ENCODE measurements at places on chromosomes 2 and 18.

DNA sequence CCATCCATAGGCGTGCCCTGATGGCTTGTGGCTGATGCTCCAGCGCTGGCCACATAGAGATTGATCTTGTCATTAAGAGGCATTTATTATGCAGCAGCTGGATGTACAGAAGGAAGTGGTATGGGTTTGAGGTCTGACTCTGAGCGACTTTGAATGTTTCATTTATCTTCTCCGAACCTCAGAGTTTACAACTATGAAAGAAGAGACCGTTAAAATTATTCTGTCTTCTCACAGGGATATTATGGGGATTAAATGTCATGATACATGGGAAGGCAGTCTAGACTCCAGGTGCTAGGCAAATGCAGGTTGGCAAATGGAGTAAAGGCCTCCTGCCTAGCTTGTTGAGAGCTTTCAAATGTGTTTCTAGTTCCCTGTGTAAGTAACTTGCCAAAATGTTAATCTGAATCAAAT lies 30.3 kb downstream of the MOGAT1 start:
- DNase-seq, result no peak

DNA sequence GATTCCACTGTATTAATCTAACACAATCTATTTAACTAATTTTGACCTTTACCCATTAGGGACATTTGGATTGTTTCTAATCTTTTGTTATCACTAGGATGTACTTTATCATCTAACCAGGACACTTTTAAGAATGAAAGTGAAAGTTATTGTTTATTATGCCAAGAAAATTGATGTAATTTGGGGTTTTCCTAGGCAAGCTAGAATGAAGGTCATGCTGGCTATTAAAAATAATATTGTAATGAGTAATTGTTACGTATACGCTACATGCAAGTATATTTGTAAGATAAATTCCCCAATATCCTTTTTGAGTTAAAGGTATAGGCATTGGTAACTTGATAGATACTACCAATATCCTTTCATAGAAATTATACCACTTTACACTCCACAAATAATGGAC lies 74.6 kb downstream of the COL5A2 start:
- DNase-seq, result no peak

GRCh38 chr2:122080316-122080715 lies 324.9 kb downstream of the TSN start:
- DNase-seq, result no peak

DNA sequence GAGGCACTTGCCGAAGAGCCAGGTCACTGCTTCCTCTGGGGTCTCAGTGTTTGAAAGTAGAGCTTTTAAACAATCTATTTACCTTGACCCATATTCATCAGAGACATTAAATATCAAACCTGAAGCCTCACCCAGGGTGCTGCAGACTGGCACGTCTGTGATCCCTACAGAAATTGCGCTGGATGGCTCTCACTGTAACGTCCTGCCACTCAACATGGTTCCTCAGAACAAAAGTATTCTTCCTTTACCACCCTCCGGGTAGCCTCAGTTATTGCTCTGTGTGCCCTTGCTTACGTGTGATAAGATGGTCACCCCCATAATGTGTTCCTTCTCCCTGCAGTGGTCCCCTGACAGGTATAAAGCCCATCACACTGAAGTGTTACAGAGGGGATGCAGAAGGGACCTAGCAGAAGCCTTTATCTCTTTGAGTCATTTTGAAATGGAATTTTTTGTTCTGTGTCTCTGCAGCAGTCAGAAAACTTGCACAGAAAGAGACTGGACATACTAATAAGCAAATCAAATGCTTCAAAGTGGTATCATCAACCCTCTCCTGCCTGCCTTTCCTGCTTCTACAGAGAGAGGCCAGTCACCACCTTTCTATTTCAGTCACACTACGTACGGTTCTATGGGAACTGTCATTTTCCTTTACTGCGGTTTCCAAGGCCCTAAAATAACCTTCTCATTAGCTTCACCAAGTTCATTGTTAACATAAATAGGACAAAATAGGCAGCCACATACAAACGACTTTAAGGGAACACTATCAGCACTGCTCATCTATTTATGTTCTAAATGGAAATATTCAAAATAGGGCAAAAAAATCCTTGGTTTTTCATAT lies 86.8 kb downstream of the METTL8 start:
- DNase-seq, result no peak

GRCh38 chr2:86290596-86291327 lies 46.7 kb downstream of the REEP1 start:
- no peak for DNase-seq

GRCh38 chr2:224723586-224724217 lies 7.5 kb upstream of the CCDC195 start:
- no peak for DNase-seq

DNA sequence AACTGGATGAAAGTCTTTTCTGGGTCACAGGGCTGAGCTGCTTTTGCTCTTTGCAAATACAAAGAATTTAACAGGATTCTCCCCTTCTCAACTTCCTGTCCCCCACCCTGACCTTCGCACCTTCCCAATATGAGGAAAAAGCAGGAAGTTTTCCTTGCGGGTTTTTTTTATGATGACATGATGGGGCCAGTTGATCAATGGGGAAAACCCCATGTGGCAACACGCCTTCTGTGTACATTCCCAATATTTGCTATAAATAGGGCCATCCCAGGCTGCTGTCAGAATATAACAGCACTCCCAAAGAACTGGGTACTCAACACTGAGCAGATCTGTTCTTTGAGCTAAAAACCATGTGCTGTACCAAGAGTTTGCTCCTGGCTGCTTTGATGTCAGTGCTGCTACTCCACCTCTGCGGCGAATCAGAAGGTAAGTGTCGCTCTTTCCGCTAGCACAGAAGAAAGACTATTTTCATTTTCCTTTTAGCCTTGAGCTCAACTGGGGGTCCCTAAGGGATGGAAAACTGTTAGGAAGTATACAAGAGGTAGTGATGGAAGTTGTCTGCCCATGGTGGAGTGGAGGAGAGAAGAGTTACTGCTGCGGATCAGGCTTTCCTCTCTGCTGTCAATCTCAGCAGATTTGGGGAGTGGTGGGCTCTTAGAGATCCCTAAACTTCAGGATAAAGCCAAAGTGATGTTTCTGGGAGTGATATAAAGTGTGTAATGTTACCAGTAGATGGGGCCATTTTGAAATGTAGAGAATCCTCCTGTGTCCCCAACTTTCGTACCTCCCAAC lies at the start of gene CCL20:
TSS of gene CCL20 (plus strand) at position 281 of the 792 bp plus-strand sequence. CDS start at position 351, 70 bp downstream.
- DNase-seq, result no peak

DNA sequence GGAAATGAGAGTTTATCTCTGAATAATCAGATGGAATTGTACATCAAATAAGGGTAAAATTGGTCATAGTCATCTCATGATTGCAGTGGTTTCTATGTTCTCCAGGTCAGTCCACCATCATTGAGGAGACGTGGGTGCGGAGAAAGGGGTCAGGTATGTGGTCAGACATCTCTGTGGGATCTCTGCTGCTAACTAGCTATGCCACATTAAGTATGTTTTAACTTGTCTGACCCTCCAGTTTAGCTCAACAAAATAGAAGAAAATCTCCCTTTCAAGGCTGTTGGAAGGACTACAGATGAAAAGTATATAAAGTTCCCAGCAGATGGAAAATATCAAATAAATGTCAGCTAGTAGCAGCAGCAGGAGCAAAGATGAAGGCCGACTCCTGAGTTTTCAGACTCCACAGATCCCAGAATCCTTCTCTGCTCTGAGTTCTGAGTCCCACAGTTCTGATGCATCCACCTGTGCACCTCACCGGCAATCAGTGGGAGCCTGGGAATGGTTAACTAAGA lies 106.6 kb upstream of the CYP1B1 start:
- no peak for DNase-seq

DNA sequence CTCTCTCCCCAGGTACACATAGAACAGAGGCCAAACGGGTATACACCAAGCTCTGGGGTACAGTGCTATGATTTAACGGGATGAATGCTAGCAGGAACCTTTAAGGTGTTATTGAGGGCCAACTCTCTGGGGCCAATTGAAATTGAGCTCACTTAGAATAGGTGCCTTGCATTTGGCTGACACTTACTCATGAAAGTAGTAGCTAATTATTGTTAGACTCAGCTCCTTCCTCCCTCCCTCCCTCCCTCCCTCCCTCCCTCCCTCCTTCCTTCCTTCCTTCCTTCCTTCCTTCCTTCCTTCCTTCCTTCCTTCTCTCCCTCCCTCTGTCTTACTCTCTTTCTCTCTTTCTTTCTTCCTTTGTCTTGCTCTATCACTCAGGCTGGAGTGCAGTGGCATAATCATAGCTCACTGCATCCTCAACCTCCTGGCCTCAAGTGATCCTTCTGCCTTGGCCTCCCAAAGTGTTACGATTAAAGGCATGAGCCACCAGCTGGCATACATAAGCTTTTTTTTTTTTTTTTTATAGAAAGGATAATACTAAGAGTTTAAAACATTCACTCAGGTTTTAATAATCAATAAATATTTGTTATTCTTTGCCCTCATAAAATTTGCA lies 95.7 kb downstream of the TTC27 start:
- no peak for DNase-seq

GRCh38 chr2:112047537-112048235 lies 7.4 kb upstream of the TMEM87B start:
- DNase-seq, result no peak

GRCh38 chr2:75586971-75587370 lies 26.2 kb upstream of the EVA1A start:
- no peak for DNase-seq

DNA sequence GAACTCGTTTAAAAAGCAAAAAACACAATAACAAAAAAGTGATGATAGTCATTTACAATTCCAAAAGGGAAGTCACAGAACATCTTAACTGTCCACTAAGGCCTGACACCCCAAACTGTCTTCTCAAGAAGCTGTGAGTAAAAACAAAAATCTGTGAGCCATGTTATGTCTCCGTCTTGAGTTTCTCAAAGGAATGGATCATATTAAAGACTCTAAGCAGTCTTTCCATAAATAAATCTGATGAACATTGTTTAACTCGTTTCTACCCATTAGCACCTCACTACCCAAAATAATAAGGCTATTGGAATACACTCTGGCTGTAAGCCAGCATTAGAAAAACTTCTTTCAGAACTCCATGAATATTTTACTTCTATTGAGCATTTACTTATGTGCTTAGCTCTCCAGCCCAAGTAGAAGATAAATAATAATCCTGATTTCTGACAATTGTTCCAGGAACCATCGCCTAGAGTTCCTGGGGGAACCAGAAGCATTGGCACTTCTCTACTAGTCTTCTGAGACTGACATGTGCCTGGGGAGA lies 396.0 kb downstream of the STK39 start:
- DNase-seq, result no peak

- no peak for DNase-seq
Observed at GRCh38 chr2:39027421-39027820, 93.4 kb downstream of the SOS1 start.

GRCh38 chr2:75088791-75089190 lies 110.5 kb downstream of the TACR1 start:
- no peak for DNase-seq

GRCh38 chr2:206198677-206199076 lies 39.0 kb downstream of the EEF1B2 start:
- DNase-seq, result no peak

DNA sequence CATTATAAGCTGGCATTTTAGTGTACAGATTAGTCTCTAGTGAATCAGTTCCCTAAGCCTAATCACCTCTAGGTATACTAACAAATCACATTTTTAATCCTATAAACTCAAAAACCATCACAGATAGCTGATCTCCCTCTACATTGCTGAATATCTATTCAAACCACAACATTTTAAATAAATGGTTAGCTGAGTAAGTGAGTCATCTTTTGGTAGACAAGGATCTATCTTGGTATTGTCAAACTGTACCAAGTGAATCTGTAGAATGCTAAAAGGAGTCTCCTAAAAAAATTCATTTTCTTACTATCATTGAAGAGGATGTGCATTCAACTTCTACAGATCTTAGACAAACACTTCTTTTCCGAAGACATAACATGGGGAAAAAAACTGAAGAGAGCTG lies 40.7 kb downstream of the INO80D start:
- DNase-seq, result no peak

DNA sequence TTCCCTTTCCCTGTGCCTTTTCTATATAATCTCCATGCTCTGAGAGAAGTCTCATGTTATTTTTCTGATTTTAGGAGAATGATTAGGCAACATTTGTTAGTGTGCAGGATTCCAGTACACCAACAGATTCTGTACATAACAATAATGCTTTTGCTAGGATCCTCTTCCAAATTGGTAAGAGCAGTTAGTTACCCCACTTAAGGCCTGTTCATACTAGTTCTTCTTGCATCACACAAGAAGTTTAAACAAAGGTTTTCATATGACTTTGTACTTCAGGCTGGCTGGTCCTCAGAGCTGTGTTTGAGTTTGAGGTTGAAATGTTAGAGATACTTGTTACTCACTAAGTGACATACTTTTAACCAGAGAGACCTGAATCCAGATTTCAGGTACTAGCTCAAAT lies 686.9 kb upstream of the NRXN1 start:
- DNase-seq, result no peak

- DNase-seq, result no peak
Observed at GRCh38 chr2:82998781-82999180, 1460.3 kb downstream of the SUCLG1 start.

- DNase-seq, result no peak
Observed at GRCh38 chr18:65751155-65752085, 608 bp downstream of the CDH7 start.

DNA sequence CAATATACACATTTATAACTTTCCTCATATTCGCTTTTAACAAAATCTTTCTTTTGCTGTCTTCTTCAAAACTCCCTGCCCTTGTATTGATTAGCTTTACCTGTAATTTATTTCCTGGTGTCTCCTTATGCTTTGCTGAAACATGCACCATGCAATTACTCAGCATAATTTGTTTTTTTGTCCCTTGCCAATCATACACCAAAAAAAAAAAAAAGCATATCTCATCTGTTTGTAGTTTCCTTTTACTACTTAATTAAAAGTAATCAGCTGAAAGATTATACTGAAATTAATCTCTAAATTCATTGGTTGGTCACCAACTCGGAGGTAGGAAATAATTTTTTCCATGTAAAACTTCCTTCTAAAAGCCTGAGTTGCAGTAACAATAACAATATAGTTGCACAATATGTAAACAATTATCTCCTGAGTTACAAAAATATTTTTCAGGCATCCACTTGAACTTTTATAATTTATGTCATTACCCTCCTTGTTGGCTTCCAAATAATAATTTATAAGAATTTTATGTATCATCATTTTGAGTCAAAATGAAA lies 53.0 kb upstream of the ROCK1 start:
- no peak for DNase-seq

- no peak for DNase-seq
Observed at GRCh38 chr18:79199691-79200374, 130.6 kb downstream of the ATP9B start.

DNA sequence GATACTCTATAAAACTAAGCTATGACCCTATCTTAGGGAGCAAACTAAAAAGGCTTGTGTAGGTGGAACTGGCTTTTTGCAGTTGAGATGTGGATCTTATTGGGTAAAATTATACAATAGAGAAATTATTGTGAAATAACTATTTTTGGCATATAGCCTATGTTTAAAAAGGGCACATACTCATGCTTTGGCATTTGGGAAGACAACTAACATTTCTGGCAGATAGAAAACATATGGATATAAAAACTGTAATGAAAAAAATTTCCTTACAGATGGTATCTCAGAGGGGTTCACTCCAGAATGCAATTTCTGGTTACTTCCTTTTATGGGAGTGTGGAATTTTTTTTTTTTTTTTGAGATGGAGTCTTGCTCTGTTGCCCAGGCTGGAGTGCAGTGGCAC lies 120.1 kb upstream of the CCDC195 start:
- no peak for DNase-seq

- DNase-seq, result no peak
Observed at GRCh38 chr2:9644021-9644420, 13.2 kb upstream of the YWHAQ start.
